ENCODE measurements at places on chromosomes 3 and 15. TPM values are rescaled to one million over a fixed set of nuclear protein-coding genes. Genes with fewer than 3 reads are reported as not detected.

DNA sequence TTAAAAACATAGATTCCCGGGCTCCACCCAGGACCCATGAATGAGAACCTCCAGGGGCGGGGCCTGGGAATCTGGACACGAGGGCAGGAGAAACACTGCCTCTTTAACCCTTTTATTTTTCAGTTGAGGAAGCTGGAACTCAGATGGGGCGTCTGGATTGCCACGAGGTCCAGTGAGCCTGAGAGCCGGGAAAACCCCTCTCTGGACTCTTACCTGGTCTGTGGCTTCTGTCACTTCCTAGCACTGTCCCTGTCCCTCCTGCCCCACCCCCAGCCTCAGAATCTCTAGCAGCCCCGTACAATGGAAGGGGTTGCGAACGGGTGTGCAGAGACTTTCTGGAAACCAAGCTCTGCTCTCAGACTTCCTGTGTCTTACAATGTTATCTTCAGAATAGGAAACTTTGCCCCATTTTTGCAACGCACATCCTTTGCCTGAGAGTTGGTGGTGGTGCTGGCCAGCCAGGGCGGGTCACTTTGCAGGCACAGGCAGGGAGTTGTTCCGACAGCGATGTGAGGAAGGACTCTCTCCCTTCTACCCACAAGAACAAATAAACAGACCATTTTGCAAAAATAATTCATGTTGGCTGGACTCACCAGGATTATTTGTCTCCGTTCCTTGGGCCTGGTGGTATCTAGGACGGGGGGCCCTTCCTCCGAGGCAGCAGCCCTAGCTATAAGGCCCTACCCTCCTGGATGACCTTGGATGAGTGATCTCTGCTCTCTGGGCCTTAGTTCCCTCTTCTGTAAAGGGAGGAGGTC lies 59.1 kb downstream of the SMAD6 start:
- no peak for DNase-seq

GRCh38 chr15:63502843-63503738 lies 1.3 kb upstream of the USP3 start:
- DNase-seq: peak; percentile 88

- no peak for DNase-seq
These were observed 740 bp downstream of the MAGI1 start for GRCh38 chr3:66037986-66038369.

- no peak for DNase-seq
These were observed 938 bp downstream of the DZIP3 start for GRCh38 chr3:108590460-108590859.

Gene ZNF501
- total RNA-seq: 1.7 TPM

Measured in epithelial cell of proximal tubule (primary cell).